Stimulated activated CD4-positive, alpha-beta T cell treated with anti-CD3 and anti-CD28 coated beads, TNF-alpha, amount 100 ng/mL, for 48 hours (primary cell): ENCODE measurements at places on chromosomes 4 and X.

DNA sequence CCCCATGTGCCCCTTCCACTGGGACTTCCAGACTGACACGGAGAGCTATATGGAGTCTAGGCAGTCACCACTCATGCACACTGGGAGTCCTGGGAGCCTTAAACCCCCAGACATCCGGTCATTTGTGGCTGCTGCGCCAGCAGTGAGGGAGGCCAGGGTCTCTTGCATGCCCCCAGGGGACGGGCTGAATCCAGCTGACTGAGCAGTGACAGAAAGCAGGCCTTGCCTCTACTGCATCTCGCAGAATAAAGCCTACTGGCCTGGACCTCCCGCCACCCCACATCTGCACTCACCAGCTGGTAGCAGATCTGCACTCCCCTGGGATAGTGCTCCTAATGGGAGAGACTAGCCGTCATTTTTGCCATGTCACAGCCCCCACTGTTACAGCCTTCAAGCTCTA, 1234.2 kb downstream of the FAM133A start:
- no peak for DNase-seq

- no peak for DNase-seq
These were observed 35.3 kb upstream of the ACSL1 start for GRCh38 chr4:184861047-184861446.

DNA sequence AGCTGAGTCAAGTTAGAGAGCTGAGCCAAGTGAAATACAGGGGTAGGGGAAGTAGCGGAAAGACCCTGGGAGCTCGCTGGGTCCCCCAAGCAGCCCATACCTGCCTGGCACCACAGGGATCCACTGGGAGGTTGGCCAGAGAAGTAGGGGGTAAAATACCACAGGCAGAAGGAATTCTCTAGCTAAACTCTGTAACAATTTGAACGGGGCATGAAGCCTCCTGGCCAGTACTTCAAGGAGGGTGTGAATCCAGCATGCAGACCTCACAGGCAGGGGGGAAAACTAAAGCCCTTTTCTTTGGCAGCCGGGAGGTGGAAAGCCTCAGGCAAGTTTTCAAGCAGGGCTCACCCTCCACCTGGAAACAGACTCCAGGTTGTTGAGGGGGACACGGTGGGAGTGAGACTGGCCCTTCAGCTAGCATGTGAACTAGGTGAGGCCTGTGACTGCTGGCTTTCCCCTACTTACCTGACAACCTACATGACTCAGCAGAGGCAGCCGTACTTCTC, 3.7 kb upstream of the UGT2A1 start:
- DNase-seq = no peak

DNA sequence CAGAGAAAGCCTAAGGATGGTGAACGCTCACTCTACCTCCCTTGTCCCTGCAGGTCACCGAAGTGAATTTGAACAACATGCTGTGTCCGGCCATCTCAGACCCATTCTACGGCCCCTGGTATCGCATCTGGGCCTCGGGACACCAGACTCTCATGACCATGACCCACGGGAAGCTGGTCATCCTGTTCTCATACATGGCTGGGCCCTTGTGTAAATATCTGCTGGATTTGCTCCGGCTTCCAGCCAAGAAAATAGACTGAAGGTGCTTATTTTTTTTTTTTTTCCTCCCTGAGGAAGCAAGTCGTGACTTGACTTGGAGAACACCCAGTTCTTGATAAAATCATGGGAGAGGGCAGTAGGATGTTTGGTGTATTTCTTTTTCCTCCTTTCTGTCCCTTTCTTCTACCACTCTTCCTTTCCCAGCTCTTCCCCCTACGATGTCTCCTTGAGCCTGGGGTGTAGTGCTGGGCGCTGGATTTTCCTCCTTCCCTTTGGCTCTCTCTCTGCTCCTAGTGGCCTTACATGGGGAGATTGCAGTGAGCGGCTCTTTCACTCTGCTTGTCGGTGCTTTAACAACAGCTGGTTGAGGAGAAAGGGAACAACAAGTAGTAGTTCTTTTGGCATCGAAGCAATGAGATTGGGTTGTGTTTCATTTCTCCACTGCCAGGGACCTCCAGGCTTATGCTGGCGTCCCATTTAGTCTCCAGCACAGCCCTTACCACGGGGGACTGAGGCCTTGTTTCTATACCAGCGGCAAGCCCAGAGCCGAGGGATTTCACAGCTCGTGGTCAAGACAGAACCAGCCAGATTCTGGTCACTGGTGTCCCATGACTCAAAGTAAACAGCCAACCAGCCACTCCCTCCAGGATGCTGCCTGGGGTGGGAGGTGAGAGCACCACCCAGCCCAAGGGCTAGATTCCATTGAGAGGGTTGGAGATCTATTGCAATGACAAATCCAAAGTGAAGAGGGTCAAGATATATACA, 144.4 kb downstream of the AMMECR1 start:
- DNase-seq = no peak

DNA sequence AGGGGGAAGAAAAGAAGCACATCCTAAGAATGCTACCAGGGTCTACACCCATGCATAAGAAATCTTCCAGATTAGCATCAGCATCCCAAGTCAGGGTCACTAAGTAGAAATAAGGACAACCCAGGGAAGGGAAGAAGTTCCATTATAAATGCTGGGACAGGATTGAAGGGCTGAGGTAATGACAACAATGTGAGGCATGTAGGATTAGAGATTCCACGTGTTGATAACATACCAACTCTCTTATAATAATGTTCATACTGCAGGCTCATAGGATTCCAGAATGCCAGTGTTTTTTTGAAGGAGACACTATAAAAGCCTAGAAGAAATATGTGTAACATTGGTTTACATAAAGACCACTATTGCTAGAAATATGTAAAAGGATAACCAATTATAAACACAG, 201.2 kb downstream of the MID1IP1 start:
- no peak for DNase-seq
